H1 (cell line): ENCODE measurements at places on chromosomes 13 and 19. TPM values are rescaled to one million over a fixed set of nuclear protein-coding genes. Genes with fewer than 3 reads are reported as not detected.

The IGFL4 gene
- 0.11 TPM in 1 of 2 replicates, not detected in the other for total RNA-seq

The NALCN gene
- 0.54 TPM in 2 replicates for total RNA-seq

The NUFIP1 gene
- 16.6 and 17.0 TPM in 2 replicates for total RNA-seq

The NBEA gene
- total RNA-seq = 19.8 and 21.5 TPM in 2 replicates

The CEBPA gene
- 2.7 and 3.0 TPM in 2 replicates for total RNA-seq

The CDC42EP5 gene
- total RNA-seq = 2.1 and 4.8 TPM in 2 replicates

The SHD gene
- 5.8 and 7.3 TPM in 2 replicates for total RNA-seq

The TRAPPC5 gene
- 99.7 and 109 TPM in 2 replicates for total RNA-seq

The TDRD12 gene
- 0.73 and 0.88 TPM in 2 replicates for total RNA-seq

The TMEM145 gene
- 4.7 and 5.0 TPM in 2 replicates for total RNA-seq

The B3GNT3 gene
- 1.5 and 1.8 TPM in 2 replicates for total RNA-seq

The CYP4F3 gene
- not detected in 2 replicates for total RNA-seq

The PLK5 gene
- total RNA-seq = 0.43 and 1.2 TPM in 2 replicates

The ANGPTL4 gene
- 1.8 and 2.3 TPM in 2 replicates for total RNA-seq

The ACP7 gene
- total RNA-seq = 0.50 and 0.98 TPM in 2 replicates

The CEACAM20 gene
- total RNA-seq = not detected in 2 replicates

The SIGLEC12 gene
- not detected in 2 replicates for total RNA-seq

The APBA3 gene
- 21.4 and 23.4 TPM in 2 replicates for total RNA-seq

The F2RL3 gene
- not detected in 2 replicates for total RNA-seq

The PRODH2 gene
- not detected in 2 replicates for total RNA-seq

The CLEC4G gene
- total RNA-seq = 0.35 and 1.0 TPM in 2 replicates

The SPRY2 gene
- total RNA-seq = 36.6 and 37.7 TPM in 2 replicates

The CYP2A7 gene
- 0.78 TPM in 1 of 2 replicates, not detected in the other for total RNA-seq

The LCP1 gene
- total RNA-seq = 4.3 TPM in 2 replicates

The MISP3 gene
- total RNA-seq = 0.92 and 1.4 TPM in 2 replicates

The FFAR3 gene
- not detected in 2 replicates for total RNA-seq

The OVOL3 gene
- not detected in 2 replicates for total RNA-seq

The SIGLEC8 gene
- total RNA-seq = not detected in 2 replicates

The TSHZ3 gene
- total RNA-seq = 9.3 and 12.3 TPM in 2 replicates

The CD70 gene
- total RNA-seq = 0.84 and 1.3 TPM in 2 replicates

The ZNF579 gene
- 18.9 and 19.0 TPM in 2 replicates for total RNA-seq

The ZNF562 gene
- 2.5 and 2.6 TPM in 2 replicates for total RNA-seq

The STOML3 gene
- total RNA-seq = not detected in 2 replicates

The DKKL1 gene
- 2.6 and 3.1 TPM in 2 replicates for total RNA-seq

The SPACA4 gene
- total RNA-seq = not detected in 2 replicates
